ENCODE measurements at places on chromosomes 13 and 19.

DNA sequence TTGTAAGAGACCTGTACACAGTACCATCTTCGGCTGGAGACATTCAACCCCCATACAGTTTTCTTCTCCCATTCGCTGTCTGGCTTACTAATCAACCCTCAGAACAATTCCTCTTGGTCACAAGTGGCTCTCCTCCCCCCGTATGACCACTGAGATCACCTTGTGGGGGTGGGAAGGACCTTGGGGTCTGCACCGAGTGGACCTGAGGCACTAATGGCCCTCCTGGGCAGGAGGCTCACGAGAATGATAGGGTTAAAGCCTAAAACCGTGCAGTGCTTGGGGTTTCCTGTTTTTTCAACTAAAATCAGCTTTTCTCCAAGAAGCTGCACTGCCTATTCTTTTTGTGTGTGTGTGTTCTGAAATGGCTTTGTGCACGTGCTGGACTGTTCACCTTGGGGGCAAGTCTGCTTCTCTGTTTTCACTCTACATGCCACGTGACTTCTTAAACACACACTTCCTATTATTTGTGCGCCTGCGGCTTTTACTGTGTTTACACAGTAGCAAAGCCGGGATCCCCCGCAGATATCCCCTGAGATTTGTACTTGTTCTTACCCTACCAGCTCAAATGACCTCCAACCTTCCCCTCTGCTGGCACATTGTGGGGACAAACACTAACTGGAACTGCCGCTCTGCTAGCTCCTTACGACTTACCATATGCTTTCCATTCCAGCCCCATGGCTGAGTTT, 12.3 kb downstream of the RBM26 start:
- no peak for DNase-seq

DNA sequence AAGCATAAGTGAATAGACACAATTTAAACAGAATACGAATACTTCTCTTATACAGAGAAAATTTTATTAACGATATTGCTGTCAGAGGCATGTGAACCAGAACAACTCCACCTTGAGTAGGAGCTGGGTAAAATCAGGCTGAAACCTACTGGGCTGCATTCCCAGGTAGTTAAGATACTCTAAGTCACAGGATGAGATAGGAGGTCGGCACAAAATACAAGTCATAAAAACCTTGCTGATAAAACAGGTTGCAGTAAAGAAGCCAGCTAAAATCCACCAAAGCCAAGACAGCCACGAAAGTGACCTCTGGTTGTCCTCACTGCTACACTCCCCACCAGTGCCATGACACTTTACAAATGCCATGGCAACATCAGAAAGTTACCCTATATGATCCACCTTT, 49.2 kb upstream of the TRPC4 start:
- DNase-seq = no peak

GRCh38 chr19:11456659-11457058, 21.2 kb downstream of the PRKCSH start:
- no peak for DNase-seq

DNA sequence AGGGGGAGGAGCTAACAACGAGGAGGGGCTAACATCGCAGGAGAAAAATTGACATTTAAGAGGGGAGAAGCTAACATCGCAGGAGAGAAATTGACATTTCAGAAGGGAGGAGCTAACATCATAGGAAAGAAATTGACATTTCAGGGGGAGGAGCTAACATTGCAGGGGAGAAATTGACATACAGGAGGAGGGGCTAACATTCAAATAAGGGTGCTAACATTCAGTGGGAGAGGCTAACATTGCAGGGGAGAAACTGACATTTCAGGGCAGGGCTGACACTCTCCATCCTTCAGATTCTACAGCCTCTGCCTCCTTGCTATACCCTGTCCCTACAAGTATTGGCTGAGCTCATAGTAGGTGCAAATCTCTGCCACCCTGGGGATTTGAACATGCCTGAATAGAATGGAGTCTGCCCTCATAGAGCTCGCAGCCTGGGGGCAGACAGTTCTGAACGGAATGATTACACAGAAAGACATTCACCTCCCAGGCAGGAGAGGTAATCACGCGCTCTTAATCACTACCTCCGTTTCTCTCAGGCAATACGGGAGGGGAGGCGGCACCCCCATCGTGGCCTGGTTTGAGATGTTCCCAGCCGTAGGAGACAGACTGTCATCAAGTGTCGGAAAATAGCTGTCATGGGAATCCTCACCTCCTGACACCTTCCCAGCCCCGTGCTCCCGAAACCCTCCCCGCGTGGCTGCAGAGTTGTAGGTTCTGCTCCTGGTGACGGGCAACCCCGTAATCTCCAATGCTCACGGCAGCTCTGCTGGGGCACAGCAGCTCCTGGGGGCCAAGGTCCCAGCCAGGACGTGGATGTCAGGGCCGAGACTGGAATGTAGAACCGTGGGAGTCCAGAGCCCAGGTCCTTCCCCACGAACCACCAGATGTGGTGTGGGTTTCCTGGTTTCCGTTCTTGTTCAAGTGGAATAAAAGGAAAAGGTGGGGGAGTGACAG, 9.5 kb downstream of the GPR32 start:
- no peak for DNase-seq

DNA sequence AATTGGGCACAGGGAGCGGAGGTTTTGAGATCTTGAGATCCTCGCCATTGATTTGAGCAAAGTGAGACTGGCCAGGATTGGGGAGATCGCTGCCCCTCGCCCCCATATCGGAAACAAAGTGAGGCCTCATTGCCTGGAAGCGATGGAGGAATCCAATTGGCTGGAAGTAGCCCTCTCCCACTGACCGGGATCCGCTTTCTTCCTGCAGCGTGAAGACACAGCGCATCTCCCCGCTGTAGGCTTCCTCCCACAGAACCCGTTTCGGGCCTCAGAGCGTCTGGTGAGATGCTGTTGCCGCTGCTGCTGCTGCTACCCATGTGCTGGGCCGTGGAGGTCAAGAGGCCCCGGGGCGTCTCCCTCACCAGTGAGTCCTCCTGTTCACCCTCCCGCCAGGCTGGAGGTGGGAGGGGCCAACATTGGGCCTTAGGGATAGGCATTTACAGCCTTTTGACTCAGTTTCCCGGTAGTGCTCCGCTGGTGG, 438 bp downstream of the PRKCSH start:
- DNase-seq = no peak

GRCh38 chr13:21095311-21095710, 33.9 kb upstream of the LATS2 start:
- no peak for DNase-seq
